ENCODE measurements at places on chromosomes 16 and 17. TPM values are rescaled to one million over a fixed set of nuclear protein-coding genes. Genes with fewer than 3 reads are reported as not detected.

Gene PMM2
- total RNA-seq, result 36.2 TPM

Gene ZG16B
- total RNA-seq, result 2.7 TPM

Gene CES3
- 9.1 TPM for total RNA-seq

Gene AGRP
- not detected for total RNA-seq

Gene KCNJ12
- total RNA-seq, result not detected

Gene CLEC3A
- total RNA-seq, result not detected

Gene PLEKHH3
- total RNA-seq, result 22.1 TPM

Gene KRT33B
- not detected for total RNA-seq

Gene ZKSCAN2
- 6.2 TPM for total RNA-seq

Gene TMEM114
- not detected for total RNA-seq

Gene SLC5A10
- not detected for total RNA-seq

Gene NLRP1
- 83.6 TPM for total RNA-seq

Gene METRN
- 53.1 TPM for total RNA-seq

Gene KRT33A
- total RNA-seq, result not detected

Gene TNFRSF12A
- 391 TPM for total RNA-seq

Gene MYLK3
- 0.17 TPM for total RNA-seq

Gene SETD1A
- total RNA-seq, result 8.5 TPM

Gene ALDH3A2
- total RNA-seq, result 212 TPM

Gene KRTAP4-4
- not detected for total RNA-seq

Gene MRPL28
- 49.8 TPM for total RNA-seq

Gene ABCC1
- 45.5 TPM for total RNA-seq

Gene MYH1
- total RNA-seq, result not detected

Gene MRC2
- total RNA-seq, result 147 TPM

Gene TMEM92
- not detected for total RNA-seq

Gene ADAMTS18
- under 0.01 TPM for total RNA-seq

Gene RDM1
- 0.50 TPM for total RNA-seq

Gene HID1
- 3.8 TPM for total RNA-seq

Gene DLX4
- total RNA-seq, result 0.49 TPM

Gene HOXB3
- total RNA-seq, result 1.5 TPM

Gene NBR1
- total RNA-seq, result 100 TPM

Gene TEKT3
- not detected for total RNA-seq

Gene TBX2
- 2.9 TPM for total RNA-seq

Gene CHD9NB
- total RNA-seq, result 1.8 TPM

Gene SDR42E2
- not detected for total RNA-seq

Gene KRT14
- 6,767 TPM for total RNA-seq

Gene TMEM235
- not detected for total RNA-seq

Gene ORAI3
- 37.2 TPM for total RNA-seq

Gene TBC1D3I
- not detected for total RNA-seq

All from mammary epithelial cell (primary cell).